Heart right ventricle (tissue), 16 donors: ENCODE measurements at places on chromosomes 3 and 15. TPM values are rescaled to one million over a fixed set of nuclear protein-coding genes. Genes with fewer than 3 reads are reported as not detected.
A peak's percentile ranks its signal among the peaks of the same experiment; 100 is the strongest.

CPLX3 gene
- 14.6 TPM for polyA plus RNA-seq

DNA sequence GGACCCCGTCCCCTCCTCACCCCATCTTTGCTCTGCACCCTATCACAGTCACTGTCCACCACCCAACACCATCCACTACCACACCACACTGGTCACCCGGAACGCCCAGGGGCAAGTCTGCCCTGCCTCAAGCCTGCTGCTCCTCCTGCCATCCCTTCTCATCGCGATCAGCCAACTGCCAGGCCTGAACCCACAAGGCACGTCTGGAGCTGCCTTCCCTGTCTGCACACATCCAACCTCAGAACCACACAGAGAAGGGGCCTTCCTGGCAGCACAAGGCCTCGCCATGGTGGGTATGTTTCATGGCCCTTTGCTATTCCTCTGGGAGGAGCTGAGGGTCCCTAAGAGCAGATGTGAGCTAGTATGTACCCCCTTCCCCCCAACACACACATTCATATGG is 3.4 kb upstream of the DUSP7 start:
- DNase-seq: no peak

CHRNA5 gene
- 1.0 TPM for polyA plus RNA-seq

- DNase-seq: no peak
Observed at GRCh38 chr3:13595485-13595884, 46.6 kb downstream of the FBLN2 start.

GRCh38 chr3:185793381-185793780 is 31.5 kb downstream of the IGF2BP2 start:
- no peak for DNase-seq

ROPN1B gene
- 3.7 TPM for polyA plus RNA-seq

ITGA11 gene
- 4.5 TPM for polyA plus RNA-seq

SLC15A2 gene
- 2.1 TPM for polyA plus RNA-seq

IL1RAP gene
- polyA plus RNA-seq: 5.9 TPM

GRCh38 chr15:60044636-60045270 is 40.6 kb downstream of the FOXB1 start:
- no peak for DNase-seq

VPS13C gene
- 7.3 TPM for polyA plus RNA-seq

GRCh38 chr3:14534516-14535191 is 5.5 kb downstream of the GRIP2 start:
- DNase-seq: no peak

DNA sequence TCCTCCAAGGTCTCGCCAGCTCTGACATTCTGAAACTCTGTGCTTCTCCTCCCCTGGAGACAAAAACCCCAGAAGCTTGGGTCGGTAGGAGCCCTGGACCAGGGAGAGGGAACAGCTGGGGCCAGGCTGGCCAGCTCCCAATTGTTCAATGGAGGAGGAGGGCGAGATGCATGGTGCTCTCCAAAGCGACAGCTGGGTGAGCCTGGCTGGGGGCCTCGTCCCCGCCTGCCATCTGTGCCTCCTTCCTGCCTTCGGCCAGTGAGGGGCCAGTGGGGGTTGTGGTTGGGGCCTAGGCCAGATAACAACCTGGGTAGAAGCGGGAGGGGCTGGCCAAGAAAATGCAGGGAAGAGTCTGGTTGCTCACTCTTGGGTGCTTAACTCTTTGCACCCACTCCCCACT is 79.4 kb downstream of the CORO2B start:
- peak; percentile 41 for DNase-seq

- DNase-seq: no peak
Observed at GRCh38 chr15:20346082-20346805, 195.4 kb downstream of the GOLGA6L6 start.

- DNase-seq: no peak
Observed at GRCh38 chr15:56428821-56429458, 36.0 kb downstream of the MNS1 start.

- no peak for DNase-seq
Observed at GRCh38 chr15:66023311-66023972, 154.2 kb downstream of the RAB11A start.

SCN11A gene
- polyA plus RNA-seq: 0.15 TPM

DNA sequence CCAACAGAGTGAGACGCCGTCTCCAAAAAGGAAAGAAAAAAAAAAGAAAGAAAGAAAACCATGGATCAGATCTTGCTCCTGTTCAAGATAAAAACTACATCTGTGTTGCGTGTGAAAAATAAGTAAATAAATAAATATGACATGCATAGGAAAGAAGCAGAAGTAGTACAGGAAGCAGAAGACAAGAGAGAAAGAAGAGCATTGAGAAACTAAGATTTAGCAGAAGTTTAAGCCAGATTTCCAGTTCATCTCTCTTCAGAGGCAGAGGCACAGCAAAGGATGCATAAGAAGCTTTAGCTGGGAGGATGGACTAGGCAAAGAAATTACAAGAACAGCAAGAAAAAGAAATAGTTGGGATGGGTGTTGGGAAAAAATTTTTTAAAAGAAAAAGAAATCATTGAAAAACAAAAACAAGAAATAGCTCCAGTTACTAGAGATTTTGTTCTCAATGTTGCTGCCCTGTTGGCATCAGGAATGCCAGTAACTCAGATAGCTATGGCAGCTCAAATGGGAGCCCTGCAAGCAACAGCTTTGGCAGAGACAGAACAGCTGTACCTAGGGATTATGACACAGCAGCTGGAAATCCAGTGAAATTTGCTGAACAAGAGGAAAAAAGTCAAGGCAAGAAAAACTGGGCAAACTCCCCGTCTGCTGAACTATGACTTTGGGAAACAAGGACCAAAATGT is 17.3 kb downstream of the AP3S2 start:
- DNase-seq: no peak

- no peak for DNase-seq
Observed at GRCh38 chr3:44414517-44415090, 62.9 kb downstream of the ZNF445 start.

C3orf18 gene
- 28.7 TPM for polyA plus RNA-seq

DNA sequence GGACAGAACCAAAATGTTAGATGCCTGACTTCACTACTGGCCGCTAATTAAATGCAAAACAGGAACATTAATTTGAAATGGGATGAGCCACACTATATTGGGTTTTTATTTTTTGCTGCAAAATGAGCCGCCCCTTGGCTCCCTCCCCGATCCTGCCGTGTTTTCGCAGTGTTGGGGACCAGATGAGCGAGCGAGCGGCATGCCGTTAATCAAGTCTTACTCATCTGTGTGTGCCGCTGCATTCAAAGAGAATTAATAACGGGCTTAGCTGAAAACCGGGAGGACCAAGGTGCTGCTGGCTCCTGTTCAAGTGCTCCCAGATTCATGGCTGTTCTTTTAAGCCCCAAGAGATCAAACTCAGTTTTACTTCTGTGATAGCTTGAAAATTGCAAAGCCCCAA is 20.0 kb downstream of the TAFA4 start:
- no peak for DNase-seq

SLC2A2 gene
- not detected for polyA plus RNA-seq

GRCh38 chr15:67091071-67091979 is 25.9 kb downstream of the SMAD3 start:
- DNase-seq: peak; percentile 84

DNA sequence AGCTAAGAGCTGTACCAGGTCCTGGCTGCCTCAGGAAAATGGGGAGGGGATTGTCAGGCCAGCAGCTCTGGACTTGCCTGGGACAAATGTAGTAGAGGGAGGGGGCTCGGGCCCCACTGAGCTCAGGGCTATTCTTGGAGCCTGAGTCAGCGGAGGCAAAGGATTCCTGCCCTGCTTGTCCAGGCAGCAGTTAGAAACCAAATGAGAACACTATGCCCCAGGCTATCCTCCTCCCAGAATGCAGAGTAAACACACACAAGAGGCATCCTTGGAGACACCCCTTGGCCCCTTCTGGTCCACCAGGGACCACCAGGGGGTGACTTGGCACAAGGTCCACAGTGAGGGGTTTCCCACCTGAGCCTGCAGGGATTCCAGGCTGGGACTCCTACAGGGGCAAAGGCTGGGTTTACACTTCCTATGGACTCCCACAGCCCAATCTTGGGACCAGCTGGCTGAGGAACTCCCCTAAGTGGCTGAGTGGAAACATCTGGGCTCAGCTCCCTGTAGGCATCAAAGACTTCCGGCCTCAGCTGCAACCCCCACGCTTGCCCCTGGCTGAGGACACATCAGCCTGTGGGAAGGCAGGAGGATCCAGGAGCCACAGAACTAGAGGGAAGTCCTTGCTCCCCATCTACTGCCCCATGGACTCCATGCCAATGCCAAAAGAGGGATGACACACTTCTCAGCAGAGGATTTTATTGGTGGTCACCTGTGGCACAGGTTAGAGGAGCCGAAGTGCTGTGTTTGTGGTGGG is 3.4 kb upstream of the COL7A1 start:
- peak; percentile 77 for DNase-seq

DNA sequence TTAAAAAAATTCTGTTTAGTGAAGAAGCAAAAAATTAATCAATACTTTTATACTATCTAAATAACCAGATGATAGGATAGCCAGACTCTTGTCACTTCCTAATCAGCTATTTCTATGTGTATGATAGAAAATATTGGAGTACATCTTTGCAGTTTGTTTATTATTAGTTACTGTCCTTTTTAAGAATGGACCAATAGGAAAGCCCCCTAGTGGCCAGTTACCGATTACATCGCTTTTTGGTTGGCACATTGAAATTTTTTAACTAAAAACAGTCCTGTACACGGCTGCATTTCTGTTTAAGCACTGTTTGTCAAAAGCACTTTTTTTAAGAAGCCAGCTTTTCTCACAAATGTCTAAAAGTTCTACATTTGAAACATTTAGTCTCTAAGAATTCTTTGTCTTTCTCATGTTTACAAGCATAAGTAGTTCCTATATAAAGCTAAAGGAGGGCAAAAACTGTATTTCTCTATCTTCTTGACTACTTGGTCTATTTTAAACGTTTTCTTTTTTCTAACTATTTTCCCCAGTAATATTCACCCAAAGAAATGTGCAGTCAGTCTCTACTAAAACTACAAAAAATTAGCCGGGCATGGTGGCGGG is 253.2 kb upstream of the LRTM1 start:
- peak; percentile 36 for DNase-seq

DNA sequence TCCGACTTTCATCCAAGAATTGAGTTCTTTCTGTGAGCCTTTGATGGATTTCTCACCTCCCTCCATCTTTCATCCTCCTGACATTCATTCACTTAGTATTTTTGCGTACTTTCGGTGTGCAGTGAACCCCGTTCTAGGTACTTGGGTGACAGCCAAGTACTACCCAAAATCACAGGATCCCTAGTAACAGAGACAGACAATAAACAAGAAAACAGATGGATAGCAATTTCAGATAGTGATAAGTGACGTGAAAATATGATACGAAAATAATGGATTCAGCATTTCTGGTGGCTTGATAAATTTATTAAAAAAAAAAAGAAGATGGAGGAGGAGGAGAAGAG is 264 bp upstream of the CMTM6 start:
- DNase-seq: no peak

GRCh38 chr3:143287403-143287802 is 167.8 kb downstream of the CHST2 start:
- no peak for DNase-seq

DNA sequence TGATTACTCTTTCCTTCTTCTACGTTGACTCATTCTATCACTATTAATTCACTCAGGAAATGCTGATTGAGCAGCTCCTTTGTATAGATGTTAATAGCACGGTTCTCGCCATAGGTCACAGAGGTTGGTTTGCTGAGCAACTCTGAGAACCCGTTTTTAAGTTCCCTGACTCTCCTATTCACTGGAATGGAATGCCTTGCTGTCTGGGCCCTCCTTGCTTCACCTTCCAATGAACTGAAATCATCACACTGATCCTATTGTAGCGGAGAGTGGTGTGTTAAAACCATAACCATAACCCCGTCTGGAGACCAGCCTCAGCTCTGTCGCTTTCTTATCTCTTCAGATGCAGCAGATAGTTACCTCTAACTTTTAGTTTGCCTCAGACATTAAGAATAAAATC is 323.6 kb downstream of the GABRB3 start:
- no peak for DNase-seq

PSTPIP1 gene
- 2.4 TPM for polyA plus RNA-seq

GRCh38 chr15:77013776-77014131 is 18.8 kb downstream of the PSTPIP1 start:
- no peak for DNase-seq

DNA sequence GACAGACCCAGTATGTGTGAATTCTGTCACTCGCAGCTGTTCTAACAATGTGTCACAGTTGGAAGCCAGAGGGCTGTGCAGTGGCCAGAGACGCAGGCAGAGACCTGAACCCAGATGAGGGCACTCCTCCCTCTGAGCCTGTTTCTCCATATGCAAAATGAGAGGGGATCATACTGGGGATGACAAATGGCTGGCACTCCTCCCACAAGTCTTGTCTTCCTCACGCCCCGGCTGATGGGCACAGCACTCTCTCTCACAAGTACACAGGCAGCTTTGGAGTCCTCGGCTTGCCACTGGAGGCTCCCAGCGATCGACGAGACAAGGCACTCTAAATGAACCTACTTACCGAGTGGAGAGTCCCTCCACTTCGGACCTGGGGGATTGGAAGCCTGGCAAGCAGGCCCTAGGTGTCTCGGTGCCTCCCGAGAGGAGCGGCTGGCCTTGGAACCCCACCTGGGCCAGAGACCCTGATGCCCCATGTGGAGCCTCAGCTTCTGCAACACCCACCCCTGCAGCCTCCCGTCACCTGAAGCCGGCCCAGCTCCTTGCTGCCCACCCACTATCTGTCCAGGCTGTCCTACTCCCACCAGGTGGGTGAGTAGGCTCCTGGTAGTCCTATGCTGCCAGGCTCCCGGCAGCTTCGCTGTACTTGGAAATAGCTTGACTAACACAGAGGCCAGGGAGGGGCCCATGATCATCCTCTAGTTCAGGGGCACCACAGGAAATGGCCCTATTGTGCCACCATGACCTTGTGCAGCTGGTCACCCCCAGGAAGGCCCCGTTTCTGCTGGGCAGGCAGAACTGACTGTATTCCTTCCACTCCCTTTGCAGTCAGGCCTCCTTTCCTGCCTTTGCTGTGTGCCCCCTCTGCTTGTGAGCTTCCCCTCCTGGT is 65.0 kb upstream of the IQSEC1 start:
- no peak for DNase-seq

GRCh38 chr15:49751191-49751590 is 130.3 kb downstream of the DTWD1 start:
- DNase-seq: no peak

GRCh38 chr3:120161902-120162301 is 67.7 kb upstream of the GSK3B start:
- DNase-seq: no peak

GRCh38 chr3:50582083-50582482 is 12.8 kb downstream of the HEMK1 start:
- DNase-seq: no peak

- DNase-seq: no peak
Observed at GRCh38 chr15:37941779-37942178, 7.3 kb downstream of the TMCO5A start.

- no peak for DNase-seq
Observed at GRCh38 chr3:60555686-60556354, 695.4 kb downstream of the FHIT start.

GPR27 gene
- 0.37 TPM for polyA plus RNA-seq

DNA sequence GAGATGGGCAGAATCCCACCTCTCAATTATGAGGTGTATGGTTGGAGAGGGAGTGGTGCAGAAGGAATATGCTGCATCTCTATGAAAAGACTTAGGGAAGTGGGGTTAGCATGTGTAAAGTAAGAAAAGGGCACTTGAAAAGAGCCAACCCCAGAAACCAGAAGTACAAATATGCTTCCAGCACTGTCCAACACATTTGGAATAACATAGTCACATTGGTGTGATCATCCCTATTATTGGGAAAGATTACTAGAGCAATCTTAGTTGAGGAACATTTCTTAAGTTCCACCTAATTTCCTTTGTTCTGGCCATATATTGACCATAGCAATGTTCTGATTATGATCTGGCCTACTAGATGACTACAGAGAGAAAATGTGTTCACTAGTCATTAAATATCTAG is 34.3 kb downstream of the HMG20A start:
- DNase-seq: no peak
